Stimulated activated CD4-positive, alpha-beta T cell treated with anti-CD3 and anti-CD28 coated beads, Interleukin-1b, Interleukin-23, amount 100 ng/mL, for 24 hours (primary cell): ENCODE measurements at places on chromosomes 1 and 21.

GRCh38 chr1:197127246-197127912 is 19.1 kb downstream of the ASPM start:
- no peak for DNase-seq

DNA sequence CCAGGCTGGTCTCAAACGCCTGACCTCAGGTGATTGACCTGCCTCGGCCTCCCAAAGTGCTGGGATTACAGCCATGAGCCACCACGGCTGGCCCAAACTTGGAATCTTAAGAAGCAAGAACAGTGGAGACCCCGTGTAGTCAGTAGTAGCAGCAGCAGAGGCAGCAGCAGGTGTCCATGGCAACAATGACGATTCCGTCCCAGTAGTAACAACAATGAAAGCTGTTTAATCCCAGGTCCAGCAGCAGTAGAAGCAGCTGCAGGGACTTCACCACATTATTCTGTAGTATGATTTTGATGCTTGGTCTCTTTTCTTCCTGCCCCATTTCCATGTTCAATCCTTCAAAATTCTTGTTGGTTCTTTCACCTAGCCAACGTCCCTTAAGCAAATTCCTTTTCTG is 69.6 kb upstream of the KCTD3 start:
- no peak for DNase-seq

DNA sequence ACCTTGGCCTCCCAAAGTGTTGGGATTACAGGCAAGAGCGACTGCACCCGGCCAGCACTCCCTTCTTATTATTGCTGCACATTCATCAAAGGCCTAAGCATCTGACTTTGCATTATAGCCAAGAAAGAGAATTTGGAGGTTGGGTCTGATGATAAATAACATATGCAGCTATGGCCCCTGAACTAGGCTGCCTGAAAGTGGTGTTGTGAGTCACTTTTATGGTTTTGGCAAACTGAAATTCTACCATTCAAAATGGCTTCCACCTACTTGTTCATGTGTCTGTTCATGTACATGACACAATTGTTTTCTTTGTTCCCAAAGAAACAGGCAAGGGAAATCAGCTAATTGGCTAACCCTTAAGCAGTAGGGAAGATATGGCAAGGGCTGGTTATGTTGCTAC is 25.0 kb upstream of the UAP1 start:
- DNase-seq: no peak

- no peak for DNase-seq
Measured at GRCh38 chr21:29719521-29719920, 220.3 kb downstream of the GRIK1 start.

- DNase-seq: no peak
Measured at GRCh38 chr1:54652168-54652567, 10.6 kb downstream of the MROH7 start.

DNA sequence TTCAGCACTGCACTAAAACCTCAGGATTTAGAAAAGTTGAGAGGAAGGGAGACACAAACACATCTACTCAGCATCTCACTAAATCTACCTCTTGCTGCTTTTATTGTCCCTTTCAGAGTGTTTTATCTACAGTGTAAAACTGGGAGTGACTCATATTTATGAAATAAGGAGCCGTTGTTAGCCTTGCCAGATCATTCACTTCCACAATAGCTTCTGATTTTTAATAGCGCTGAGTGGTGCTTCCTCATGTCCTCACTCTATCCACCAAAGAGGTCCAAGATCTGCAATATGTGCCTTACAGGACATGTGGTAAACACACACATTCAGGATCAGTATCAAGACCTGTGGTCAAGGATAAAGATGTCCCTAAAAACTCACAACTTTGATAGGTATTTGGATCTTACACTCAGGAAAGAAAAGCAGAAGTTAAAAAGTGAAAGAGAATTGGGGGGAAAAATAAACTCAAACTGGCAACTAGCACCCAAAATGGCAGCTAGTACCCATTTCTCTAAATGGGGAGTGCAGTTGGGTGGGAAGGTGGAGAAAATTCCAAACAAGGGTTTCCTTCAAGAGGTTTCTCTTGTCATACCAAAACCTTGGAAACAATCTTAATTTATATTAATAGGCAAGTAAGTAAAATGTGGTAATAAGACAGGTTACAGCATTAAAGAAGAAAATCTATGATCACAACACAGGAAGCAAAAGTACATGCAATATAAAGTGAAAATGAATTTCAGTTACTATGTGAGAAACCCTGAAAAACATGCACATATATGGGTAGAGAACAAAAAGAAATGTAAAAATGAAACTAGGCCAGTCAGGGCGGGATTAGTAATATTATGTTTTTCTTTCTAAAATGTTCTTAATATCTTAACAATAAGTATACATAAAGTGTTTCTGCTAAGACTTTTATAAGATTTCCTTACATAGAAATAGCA is 15.9 kb downstream of the DUSP10 start:
- DNase-seq: no peak

- no peak for DNase-seq
Measured at GRCh38 chr1:159980076-159980475, 26.0 kb upstream of the SLAMF9 start.

- no peak for DNase-seq
Measured at GRCh38 chr1:119736649-119737039, 24.9 kb downstream of the PHGDH start.

DNA sequence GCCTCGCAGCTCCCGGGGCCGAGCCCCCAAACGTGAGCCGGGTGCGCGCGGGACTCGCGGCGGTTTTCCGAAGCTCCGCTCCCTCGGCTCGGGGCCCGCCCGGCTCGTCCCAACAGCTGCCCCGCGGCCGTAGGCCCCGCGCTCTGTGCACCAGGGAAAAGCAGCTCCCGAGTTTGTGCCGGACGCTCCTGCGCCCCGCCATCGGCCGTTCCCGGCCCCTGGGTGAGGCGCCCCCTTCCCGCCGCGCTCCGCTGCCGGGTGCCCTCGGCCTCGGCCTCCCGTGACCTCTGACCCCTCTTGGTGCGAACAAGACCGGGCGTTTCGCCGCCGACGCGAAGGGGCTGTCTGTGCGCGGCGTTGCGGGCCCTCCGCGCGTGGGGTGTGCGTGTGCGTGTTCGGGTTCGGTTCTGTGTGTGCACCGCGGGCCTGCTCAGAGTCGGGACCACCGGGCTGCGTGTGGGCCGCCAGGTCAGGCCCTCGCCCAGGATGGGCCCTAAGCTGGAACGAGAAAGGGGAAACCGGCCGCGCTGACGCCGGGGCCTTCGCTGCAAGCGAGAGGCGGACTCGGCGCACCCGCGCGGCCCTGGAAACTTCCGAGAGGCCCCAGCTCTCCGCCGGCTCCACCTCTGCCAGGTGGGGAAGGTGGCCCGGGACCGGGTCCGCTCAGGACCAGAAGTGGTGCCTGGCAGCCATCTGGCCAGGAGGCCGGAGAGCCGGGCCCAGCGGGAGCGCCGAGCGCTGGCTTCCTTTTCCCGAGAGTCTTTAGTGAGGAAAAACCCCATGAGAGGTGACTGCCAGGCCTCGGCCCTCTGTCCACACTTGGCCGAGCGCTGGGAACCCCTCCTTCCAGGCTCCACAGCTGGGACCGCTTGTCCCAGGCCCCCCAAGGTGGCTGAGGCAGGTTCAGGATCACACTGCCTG is 1.9 kb downstream of the PRDM16 start:
- no peak for DNase-seq

- no peak for DNase-seq
Measured at GRCh38 chr1:226095286-226095685, 32.8 kb downstream of the H3-3A start.

DNA sequence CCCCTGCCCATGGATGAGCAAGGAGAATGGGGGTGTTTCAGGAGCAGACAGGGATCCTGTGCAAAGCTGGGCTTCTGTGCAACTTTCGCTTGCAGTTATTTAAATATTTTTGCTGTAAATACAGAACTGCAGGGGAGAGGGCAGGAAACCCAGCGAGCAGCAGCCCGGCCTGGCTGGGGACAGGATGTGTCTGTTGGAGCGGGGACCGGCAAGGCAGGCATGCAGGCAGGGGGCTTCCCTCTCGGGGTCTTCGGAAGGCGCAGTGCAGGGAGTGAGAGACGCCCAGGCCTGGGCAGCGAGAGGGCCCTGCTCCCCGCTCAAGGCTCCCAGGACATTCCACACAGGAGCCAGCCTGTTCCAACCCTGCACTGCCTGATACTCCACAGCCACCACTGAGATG is 1.7 kb upstream of the AIRE start:
- DNase-seq: no peak

DNA sequence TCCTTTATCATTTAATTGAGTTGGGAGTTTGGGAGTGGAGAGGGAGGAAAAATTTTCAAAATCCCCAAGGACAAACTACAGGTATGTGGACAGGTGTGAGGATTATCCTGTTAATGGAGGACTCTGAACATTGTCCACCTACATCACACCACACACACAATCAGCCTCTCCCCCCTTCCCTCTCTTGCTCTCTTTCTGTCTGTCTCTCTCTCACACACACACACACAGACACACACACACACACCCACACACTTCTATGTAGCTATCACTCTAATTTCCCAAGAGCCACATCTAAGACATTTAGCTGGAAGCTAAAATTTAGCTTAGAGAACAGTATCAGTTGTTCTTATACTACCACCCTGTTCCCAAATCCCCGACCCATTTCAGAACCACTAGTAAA is 1.5 kb downstream of the S100A8 start:
- no peak for DNase-seq

DNA sequence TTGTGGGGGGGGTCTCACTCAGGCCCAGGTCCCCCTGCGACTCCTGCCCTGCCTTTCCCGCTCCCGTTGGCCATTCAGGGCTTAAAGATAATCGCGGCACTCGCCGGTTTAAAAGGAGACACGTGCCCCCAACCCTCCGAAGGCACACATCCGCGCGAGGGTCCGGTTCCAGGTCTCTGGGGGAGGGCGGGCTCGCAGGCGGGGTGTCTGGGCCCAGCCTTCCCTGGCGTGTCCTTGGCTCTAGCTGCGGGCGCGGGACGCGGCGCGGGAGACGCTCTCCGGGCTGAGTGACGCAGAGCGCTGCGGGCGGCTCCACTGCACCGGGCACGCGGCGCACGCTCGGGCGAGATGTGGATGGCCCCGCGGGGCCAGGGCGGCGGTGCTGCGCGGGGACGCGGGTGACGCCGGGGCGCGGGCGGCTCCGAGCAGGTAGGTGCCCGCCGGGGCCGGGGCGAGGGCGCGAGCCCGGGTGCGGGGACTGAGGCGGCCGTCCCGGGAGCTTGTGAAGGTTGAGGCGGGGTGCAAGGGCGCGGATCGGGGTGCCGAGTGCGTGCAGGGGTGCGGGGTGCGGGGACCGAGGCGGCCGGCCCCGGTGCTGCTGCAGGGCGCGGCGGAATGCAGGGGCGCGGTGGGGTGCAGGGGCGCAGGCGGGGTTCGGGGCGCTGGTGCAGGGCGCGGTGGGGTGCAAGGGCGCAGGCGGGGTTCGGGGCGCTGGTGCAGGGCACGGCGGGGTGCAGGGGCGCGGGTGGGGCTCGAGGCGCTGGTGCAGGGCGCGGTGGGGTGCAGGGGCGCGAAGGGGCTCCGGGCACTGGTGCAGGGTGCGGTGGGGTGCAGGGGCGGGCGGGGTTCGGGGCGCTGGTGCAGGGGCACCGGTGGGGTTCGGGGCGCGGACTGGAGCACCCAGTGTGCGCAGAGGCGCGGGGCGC is 3.3 kb upstream of the TRPM2 start:
- no peak for DNase-seq

DNA sequence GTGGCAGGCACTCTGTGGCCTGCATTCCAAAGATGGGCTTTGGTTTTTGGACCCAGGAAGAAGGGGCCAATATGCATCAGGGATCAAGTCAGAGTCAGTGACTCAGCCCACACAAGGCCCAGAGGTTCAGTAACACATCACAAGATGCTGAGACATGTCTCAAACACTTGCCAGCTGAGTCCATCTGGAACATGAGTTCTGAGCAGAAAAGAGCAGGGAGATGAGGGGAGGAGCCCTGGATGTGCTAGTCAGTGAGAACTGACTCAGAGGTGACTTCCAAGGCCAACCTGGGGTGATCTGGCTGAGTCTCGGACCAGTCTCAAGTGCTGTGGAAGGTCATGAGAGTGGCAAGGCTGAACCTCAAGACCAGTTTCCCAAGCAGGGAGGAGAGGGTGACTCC is 150.1 kb downstream of the CDC7 start:
- DNase-seq: no peak

DNA sequence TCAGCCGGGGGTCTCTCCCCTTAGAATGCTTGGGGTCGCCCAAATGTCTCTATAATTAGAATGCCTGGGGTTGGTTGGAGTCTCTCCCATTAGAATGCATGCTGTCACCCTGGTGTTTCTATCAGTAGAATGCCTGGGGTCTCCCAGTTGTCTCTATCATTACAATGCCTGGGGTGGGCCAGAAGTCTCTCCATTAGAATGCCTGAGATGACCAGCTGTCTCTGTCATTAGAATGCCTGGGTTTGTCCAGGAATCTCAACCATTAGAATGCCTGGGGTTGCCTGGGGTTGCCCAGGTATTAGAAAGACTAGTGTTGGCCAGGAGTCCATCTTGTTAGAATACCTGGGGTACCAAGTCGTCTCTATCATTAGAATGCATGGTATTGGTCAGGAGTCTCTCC is 51.6 kb downstream of the RNF187 start:
- DNase-seq: no peak

GRCh38 chr1:218459878-218460711 is 115.0 kb downstream of the TGFB2 start:
- no peak for DNase-seq
